ENCODE measurements at places on chromosomes 7 and 10. TPM values are rescaled to one million over a fixed set of nuclear protein-coding genes. Genes with fewer than 3 reads are reported as not detected.

CALHM1 gene
- 0.23 TPM for total RNA-seq

DNA sequence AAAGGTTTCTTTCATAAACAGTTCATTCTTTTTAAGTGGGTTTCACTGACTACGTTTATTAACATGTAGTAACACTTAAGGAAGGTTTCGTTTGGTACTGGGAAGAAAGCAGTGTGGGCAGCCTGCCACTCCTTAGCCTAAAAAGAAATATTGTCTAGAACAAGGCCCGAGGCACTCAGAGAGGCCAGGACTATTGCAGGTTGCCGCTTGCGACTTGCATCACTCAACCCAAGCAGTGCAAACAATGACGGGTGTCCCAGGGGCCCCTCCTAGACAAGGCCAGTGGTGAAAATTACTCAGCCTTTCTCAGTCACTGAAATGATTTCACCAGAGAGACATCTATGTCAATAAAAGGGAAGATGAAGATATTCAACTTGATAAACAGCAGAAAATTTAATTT, 243.9 kb downstream of the SNX13 start:
- H3K4me3 ChIP-seq = no peak overlapping the region
- no peak for DNase-seq
- H3K27ac ChIP-seq = no peak overlapping the region
- no peaks in the 10 kb centered on the region for H3K27me3 ChIP-seq

PVRIG gene
- total RNA-seq = 84.1 TPM

GRCh38 chr7:52154382-52154781, 837.8 kb upstream of the COBL start:
- no peaks in the 10 kb centered on the region for H3K27me3 ChIP-seq
- H3K4me3 ChIP-seq = no peak overlapping the region
- DNase-seq = no peak
- no peak overlapping the region for H3K27ac ChIP-seq
- no peaks in the 10 kb centered on the region for H3K36me3 ChIP-seq

THSD7A gene
- total RNA-seq = not detected

Data from natural killer cell (primary cell).